ENCODE measurements at places on chromosomes 3 and 15.

GRCh38 chr15:61169904-61170695 lies 59.0 kb downstream of the RORA start:
- no peak for DNase-seq

DNA sequence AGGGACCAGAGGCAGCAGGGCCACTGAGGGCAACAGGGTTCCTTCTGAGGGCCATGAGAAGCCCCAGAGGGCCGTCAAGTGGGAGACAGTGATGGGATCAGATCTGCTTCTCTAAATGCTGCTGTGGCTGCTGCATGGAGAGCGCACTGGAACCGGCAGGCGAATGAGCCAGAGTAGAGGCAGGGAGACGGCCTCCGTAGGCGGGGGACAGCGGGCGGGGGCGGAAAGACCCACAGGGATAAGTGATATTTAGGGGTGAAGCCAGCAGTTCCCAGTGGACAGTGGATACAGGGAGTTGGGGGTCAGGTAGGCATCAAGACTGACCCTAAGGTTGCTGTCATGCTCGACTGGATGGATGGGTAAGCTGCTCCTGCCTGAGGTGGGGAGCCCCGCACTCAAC lies 45.0 kb downstream of the GLDN start:
- no peak for DNase-seq

- no peak for DNase-seq
Observed at GRCh38 chr3:177013681-177014280, 183.5 kb downstream of the TBL1XR1 start.

DNA sequence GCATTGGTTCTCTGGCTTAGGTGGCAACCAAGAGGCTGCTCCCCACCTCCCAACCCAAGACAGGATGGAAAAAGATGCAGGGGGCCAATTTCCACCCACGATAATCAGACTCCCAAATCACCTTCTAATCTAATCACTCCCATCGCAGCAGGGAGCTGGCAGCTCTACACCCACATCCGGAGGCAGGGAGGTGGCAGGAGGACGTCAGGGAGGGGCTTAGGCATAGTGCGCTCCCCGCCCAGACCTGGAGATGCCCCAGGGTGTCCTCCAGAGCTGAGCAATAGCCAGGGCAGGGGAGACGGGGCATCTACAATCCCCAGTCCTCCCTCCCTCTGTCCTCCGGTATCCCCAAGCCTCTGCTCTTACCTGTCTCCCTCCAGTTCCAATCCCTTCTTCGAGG lies 70.5 kb upstream of the SEC13 start:
- no peak for DNase-seq

DNA sequence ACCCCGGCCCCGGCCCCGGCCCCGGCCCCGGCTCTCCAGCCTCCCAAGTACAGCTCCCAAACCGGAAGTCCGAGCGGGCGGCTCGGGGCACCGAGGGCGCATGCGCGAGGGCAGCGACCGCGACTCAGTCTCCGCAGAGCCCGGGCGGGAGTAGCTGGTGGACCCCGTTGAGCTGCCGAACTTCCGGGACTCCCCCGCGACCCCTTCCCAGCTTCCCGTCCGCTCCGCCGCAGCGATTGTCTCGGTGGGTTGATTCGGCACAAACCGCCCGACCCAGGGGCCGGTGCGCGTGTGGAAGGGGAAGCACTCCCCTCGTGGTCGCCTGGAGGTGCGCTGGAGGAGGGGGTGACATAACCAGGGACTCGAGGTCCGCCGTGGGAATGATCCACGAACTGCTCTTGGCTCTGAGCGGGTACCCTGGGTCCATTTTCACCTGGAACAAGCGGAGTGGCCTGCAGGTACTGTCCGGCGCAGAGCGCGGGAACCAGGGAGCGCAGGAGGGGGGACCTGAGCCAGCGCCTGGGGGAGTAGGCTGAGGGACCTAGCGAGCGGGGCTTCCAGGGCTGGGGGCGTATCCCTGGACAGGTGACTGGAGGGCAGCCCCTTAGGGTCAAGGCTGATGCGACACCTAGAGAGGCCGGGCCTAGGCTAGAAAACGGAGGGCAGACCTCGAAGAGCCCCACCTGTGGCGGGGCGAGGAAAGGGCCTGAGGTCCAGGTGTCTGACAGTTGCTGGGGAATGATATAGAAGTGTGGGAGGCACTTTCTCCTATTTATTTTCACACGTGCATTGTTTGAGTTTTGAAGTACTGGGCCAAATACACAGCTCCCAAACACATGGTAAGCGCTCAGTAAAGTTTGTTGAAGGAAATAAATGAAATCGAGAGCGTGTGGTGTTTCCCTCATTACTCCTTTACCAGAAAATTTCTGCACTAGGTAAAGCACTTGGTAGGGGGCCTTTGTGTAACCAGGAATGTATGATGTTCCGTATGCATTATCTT lies at the start of the genes TUBGCP4 and ZSCAN29:
TSS of gene TUBGCP4 (plus strand) at position 127 of the 1,000 bp plus-strand sequence. CDS start at position 381, 254 bp downstream.
TSS of gene ZSCAN29 (minus strand) at position 69 of the 1,000 bp plus-strand sequence. CDS start 1,130 bp downstream, outside the sequence.
- DNase-seq: peak; percentile 70

DNA sequence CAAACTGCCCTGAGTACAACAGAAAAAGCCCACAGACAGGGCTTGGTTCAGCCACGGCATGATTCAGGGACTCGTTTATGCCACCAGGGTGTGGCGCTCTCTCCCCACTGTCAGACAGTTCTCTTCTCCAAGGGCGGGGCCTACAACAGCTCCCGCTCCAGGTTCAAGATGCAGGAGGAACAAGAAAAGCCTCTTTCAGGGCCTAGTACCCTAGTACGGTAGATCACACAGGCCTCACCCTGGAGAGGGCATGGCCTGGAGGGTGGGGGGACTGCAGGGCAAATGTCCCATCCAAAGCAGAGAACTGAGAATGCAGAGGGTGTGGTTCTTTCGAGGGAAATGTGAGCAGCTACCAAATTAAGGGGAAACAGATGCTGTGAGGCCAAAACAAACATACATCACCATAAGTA lies 12.0 kb downstream of the MESD start:
- no peak for DNase-seq

DNA sequence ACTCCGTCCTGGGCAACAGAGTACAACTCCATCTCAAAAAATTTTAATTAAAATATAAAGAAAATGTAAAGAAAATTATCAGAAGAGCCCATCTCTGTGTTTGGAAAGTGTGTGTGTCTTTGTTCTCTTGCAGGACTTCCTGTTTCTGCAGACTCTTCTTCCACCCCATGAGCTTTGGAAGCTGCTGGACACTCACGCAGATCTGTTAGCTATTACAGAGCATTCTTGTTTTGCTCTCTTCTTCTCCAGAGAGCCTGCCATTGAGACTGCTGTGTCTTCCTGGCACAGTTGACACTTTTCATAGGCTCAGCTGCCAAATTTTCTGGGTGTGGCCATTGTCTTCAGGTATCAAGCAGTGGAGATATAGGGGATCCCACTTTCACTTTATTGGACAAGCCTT lies 6.0 kb upstream of the CCR8 start:
- DNase-seq: no peak

DNA sequence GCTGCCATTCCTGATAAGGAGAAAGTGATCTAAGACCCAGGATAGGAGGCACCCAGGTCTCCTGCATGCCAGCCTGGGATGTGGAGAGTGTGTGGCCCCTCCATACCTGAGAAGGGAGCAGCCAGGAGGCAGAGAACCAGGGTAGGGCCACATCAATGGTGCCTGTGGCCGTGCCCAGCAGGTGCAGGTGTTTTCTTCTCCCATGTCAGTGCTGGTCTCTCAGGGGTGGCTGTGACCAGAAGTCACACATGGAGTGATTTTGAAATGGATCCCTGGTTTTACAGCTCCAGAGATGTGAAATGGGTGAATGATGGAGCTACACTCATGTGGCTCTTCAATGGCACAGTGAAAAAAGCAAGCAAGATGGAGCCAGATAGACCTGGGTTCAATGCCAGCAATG lies 3.3 kb upstream of the ISL2 start:
- no peak for DNase-seq

- no peak for DNase-seq
Observed at GRCh38 chr3:189530822-189531221, 100.4 kb upstream of the TP63 start.

DNA sequence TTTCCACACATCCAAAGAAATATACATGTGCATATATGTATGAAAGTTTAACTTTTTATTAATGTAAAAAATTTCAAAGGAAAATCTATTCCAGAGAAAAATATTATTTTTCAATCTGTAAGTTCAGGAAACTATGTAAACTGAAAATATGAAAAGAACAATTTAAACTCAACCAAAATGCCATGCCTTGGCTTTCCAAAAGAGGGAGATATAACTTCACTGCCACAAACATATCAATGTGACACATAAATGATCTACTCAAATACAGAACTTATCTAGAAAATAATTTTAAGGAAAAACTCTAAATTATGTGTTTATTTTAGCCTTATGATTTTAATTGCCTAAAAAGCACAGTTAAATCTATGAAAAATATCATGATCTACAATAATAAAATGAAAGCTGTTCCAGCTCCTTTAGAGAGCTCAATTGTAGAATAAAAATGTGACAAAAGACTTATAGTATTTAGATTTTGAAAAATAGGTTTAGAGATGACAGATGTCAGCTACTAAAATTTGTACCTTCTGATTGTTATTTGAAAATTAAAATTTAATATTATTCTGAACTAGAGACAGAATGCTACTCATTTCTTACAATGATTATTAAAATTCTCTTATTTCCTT lies 94.8 kb downstream of the GBE1 start:
- DNase-seq: no peak

DNA sequence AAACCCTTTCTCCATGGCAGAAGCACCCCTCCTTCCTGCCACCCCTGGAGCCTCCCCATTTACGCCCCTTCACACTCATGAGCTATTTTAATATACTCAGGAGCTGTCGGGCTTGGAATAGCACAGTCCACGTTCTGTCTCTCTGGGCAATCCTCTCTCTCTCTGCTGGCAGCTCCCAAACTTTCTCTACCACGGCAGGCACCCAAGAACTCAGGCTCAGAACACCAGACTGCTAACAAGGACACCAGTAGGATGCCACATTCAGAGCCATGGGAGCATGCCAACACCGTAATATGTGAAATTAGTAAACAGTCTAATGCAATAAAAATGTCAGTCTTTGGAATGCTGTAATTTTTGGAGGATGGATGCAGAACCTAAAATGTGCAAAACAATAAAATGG lies 19.3 kb downstream of the TNFAIP8L3 start:
- DNase-seq: no peak

GRCh38 chr3:69665026-69665737 lies 74.1 kb upstream of the MITF start:
- DNase-seq: no peak

GRCh38 chr15:33699691-33700447 lies 268.4 kb upstream of the CHRM5 start:
- DNase-seq: no peak

DNA sequence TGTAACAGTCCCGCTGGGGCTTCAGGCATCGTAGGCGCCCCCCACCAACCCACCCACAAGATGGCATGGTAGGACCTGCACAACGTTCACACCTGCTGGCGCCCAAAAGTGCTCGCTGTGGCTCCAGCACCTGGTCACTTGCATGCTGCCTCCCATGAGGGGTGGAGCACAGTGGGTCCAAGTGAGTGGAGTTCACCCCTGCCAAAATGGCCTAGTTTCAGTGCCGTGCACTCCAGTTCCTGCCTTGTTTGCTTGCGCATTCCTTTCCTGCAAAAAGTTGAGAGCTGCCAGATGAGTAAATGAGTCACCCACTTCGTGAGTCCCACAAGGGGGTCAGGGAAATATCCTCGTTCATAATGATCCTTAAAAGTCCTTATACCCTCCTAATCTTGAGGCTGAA lies 788.7 kb upstream of the DPPA4 start:
- no peak for DNase-seq

DNA sequence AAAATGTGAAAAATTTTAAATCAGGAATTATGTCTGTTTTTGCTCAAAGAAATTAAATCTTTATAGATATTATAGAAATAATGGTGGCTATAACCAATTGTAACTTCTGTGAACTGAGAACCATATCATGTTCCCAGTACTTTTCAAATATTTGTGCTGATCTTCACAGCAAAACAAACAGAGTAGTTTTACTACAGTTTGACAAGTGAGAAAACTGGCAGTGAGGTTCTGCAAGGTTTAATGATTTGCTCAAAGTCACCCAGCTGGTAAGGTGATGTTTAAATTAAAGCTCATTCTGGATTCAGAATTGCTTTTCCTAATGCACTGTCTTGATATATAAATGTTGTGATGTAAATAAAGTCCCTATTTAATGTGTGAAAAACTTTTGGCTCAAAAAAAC lies 22.0 kb upstream of the SPTSSB start:
- no peak for DNase-seq
